Foreskin keratinocyte (primary cell): ENCODE measurements at places on chromosomes 1 and 21. TPM values are rescaled to one million over a fixed set of nuclear protein-coding genes. Genes with fewer than 3 reads are reported as not detected.

- no peak for DNase-seq
Observed at GRCh38 chr1:198919667-198920398, 281.0 kb downstream of the PTPRC start.

DNA sequence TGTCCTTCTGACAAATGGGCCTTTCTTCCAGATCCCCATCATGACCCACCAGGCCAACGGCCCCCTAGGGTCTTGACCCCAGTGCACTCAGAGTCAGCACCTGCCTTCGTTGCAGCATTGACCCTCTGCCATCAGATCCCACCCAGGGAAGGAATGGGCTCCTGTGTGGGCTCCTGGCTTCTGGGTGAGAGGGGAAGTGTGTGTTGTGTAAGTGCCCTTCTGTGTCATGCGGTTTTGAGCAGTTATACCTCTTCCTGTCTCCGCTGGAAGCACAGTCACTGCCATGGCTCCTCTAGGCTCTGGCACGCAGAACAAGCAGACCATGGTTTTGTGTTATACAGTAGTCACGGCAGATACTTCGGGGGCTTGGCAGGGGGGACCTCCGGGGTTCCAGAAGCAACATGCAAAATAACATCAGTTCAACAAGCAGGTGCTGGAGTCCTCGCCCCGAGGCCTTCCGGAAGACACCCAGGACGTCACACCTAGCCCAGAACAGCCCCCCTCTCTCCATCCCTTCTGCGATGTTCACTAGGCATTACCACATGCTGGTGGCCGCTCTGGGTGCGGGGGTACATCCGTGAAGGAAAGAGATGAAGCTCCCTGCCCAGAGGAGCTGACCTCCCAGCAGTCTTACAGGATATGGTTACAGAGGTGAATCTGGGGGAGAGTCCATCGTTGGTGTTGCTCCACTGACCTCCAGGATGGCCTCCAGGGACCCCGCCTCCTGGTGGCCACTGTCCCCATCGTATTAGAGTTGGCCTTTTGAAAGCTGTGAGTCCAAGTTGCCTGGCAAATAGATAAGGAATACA is 17.4 kb upstream of the KCNAB2 start:
- DNase-seq = no peak

- DNase-seq = no peak
Observed at GRCh38 chr21:46379691-46380090, 55.7 kb downstream of the PCNT start.

The RO60 gene
- 4.1 and 4.2 TPM in 2 replicates for polyA plus RNA-seq

The C1orf167 gene
- polyA plus RNA-seq = not detected in 2 replicates

The LCK gene
- polyA plus RNA-seq = 0.81 and 0.91 TPM in 2 replicates
